ENCODE measurements at places on chromosomes 3 and 15.

GRCh38 chr3:152039887-152040286 lies 166.4 kb downstream of the SUCNR1 start:
- DNase-seq: no peak

DNA sequence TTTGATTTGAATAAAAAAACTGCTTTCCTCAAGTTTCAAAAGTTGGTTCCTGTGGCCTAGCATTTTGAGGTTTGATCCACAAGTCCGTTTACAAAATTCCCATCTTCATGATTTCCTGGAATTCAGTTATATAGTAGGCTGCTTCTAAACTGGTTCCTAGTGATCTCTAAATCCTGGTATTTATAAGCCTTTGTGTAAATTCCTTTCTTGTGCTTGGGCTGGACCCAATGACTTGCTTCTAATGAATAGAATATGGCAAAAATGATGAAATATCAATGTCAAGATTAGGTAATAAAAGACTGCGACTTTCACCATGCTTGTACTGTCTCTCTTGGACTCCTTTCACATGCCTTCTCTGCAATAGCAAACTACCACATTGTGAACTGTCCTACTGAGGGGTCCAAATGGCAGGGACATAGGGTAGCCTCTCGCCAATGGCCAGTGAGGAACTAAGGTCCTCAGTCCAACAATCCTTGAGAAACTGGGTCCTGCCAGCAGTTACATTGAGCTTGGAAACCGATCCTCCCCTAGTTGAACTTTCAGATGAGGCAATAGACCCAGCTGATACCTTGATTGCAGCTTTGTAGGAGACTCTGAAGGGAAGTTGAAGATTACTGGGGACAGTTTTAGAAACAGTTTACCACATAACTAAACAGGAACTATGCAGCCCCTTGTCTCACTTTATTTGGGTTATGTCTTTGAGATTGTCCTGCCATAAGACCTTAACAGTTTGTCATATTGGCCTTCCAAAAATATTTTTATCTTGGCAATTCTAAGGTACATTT lies 303.9 kb upstream of the TBC1D5 start:
- no peak for DNase-seq

DNA sequence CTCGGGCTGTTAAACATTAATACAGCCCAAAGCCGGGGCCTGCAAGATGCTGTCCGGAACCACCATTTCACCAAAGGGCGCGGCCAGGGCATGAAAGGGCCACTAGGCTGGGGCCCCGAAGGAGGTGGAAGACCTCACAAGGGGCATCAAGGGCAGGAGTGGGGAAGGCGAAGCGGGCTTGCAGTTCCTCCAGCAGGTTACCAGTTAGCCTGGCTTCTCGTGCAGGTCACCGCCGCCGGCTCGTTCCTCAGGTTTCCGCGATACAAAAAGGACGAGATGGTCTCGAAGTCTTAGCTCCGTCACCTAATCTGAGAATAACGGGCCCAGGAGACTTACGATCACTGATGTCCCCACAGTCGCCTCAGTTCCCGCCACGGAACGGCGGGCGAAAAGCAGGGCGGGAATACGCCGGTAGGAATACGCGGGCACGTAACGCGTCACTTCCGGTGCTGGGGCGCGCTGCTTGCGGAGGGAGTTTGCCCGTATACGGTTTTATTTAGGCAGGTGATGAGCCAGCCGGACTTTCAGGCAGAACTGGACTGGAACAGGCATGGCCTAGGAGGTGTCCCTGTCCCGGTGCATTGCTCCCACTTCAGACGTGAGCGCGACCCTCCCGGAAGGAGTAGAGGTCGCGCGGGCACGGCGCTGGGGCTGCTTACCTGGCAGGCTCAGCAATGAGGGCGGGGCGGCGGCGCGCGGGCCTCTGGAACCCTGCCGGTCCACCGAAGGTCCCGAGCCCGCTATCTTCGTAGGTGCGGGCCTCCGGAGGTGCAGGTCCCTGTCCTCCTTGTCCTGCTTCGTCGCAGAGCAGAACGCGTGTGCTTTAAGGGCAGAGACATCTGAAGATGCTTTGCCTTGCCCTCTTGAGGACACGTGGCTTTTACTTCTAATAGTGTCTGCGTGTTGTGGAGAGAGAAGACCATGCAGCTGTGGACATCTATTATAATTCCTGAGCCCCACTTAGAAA lies at the start of gene RFC4:
Gene RFC4, minus strand, starts transcription at position 394 of the 967 bp plus-strand sequence. CDS start 1,769 bp downstream, outside the sequence.
- peak; percentile 77 for DNase-seq

DNA sequence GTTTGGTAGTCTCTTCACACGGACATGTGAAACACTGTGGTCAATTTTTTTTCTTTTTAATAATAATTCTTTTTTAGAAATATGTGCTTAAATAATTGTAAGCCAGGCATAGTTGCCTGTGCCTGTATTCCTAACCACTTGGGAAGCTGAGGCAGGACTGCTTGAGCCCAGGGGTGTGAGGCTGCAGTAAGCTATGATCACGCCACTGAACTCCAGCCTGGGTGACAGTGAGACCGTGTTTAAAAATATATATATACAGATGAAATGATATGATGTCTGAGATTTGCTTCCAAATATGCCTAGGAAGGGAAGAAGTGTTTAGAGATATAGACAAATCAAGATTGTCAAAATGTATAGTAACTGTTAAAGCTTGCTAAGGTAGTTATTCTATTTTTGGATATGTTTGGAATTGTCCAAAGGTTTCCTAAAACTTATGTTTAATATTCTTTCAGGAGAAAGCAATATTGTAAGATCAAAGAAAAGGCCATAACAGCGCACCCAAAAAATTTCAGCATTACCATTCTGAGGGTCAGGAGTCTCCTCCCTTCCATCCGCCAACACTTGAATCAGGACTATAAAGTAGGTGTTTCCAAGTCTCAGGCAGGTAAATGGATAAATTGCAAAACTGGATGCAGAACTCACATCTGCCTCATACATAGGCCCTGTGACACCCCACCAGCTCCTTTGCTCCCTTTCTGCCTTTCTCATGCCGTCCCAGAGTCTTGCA lies 532 bp upstream of the SELENOT start:
- no peak for DNase-seq

DNA sequence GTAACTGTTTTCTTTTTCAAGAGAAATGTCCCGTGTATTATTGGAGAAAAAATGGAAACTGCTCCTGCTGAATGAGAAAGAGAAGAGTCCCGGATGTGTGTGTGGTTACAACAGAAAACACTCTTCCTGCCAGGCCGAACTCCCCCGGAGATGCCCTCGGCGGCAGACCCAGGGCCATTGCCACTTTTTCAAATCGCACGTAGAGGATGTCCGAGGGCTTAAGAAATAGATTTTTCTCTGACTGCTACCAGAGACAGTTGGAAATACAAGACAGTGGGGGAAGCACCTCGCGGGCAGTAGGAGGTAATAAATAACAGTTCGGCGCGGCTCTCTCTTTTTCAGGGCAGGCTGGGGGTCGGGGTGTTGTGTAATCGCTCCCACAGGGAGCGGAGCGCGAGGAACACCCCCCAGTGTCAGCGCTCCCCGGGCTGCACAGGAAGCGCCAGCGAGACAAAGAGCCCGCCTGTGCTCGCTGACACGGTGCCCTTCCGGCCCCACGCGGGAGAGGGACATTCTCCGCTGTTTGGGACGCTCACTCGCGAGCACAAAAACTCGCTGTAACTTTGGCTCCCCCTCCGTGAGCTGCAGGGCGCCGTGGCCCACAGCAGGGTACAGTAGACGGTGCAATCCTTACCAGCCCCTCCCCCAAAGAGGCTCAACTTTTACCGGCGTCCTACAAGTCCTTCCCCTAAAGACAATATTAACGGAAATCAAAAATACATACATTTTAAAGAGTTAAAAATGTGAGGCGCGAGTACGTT lies 1.1 kb downstream of the VGLL4 start:
- DNase-seq: no peak

DNA sequence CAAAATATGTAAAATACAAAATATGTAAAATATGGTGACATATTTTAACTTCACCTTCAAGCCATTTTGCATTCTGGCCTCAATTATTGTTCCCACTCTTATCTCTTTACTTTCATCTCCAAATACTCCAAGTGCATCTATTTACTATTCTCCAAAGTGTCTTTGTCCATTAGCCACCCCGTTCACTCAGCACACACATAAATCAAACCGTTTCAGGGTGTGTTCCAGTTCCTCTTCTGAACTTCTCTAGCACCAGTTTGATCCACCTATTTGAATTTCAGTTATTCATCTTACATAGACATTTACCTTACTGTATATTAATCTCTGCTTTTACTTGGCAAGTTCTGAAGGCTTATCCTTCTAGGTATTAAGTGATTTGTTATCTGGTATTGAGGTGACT lies 45.1 kb downstream of the SGO1 start:
- DNase-seq: no peak

DNA sequence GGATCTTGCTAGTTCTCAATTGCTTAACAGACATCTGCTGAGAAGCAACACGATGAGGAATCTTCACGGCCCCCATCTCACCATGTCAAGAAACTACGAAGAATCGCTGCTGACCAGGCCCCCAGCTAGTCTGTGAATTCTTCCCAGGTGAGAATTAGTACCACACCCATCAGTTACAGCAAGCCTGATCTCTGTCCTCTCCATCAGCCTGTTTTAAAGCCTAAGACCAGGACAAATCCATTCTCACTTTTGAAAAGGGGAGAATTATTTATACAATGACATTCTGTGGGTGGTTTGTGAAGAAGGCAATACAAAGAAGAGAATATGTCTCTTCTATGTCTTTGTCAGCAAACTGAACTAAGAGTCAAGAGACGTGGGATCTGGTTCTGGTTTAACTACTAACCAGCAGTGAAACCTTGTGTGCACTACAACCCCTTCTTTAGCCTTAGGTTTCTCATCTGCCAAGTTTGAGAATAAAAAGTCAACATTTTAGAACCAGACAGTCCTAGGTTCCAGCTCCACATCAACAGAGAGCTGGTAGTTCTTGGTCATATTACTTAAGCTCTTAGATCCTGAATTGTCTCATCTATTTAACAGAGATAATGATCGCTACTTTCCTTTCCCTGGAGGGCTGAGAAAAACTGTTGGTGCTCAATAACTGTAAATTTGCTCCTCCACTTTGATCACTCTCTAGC lies 160.4 kb upstream of the RORA start:
- no peak for DNase-seq

GRCh38 chr3:177646749-177647148 lies 449.5 kb upstream of the TBL1XR1 start:
- no peak for DNase-seq

DNA sequence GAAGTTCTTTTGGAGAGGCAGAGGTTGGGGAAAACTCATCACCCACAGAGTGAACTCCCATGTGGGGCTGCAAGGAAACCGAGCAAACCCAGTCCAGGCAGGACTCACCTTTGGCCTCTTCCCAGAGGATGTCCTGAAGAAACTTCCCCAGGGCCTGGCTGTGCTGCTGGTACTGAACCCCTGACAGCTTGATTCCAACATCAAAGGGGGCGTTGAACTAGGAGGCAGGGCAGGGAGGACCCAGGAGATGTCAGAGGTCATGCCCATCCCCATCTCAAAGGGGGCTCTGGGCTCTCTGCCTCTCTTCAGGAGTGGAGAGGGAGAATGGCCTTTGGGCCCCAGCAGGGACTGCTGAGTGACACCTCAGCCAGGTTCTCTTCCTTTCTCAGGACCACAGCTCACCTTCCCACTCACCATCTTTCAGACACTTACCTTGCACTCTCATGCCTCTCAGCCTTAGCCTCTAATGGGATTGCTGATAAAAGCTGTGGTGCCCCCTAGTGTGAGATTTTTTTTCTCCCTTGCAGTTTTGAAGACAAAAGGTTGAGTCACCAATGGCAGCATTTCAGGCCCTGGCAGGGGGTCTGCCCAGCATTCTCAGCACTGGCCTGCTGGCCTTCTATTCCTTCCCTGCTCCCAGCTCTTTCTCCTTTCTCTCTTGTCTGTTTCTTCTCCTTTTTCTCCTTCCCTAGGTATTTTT lies 6.0 kb downstream of the GHRL start:
- peak; percentile 49 for DNase-seq

DNA sequence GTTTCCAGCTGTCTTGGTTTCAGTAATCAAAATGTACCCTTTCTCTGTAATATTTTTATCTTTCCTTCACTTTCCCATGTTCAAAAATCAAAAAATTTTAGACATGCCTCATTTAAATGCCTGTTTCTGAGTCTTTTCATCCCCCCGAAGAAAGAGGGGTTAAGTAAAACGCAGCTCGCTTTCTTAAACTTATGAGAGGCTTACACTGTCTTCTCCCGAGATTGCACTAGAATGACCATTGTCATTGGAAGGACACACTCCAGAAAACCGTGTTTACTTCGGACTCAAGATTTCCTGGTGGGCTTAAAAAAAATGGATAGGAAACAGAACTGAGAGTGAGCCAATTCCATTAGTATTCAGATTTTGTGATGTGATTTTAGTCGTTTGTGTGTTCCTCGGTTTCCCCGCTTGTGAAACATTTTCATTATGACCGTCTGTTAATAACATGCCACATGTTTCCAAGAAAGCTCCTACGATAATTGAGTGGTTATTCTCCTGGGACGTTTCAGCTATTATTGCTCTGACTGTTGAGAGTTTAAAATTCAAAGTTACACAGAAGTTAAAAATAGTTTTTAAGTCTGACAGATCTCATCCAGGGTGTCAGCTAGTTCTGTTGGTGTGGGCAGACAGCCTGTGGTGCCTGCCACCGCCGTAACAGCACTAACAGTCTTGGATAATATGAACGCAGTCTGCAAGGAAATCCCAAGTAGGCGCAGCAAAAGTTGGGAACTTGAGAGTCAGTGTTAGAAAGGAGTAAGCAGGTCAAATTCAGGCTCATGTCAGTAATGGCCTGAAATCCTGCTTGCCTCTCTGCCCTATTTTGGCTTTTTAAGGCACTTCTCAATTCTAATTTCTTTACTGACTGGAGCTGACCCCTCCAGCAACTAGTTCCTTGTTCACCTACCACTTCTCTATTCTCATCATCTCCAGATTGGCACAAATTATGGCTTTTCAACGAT lies 1.5 kb downstream of the CRYBG3 start:
- DNase-seq: no peak

GRCh38 chr15:71115567-71116351 lies 488 bp downstream of the THSD4 start:
- no peak for DNase-seq

GRCh38 chr15:56628893-56629532 lies 104.3 kb downstream of the ZNF280D start:
- no peak for DNase-seq

GRCh38 chr3:183613366-183614285 lies 21.8 kb upstream of the KLHL24 start:
- DNase-seq: no peak

- no peak for DNase-seq
These were observed 1488.1 kb downstream of the OTOL1 start for GRCh38 chr3:162984746-162985145.

DNA sequence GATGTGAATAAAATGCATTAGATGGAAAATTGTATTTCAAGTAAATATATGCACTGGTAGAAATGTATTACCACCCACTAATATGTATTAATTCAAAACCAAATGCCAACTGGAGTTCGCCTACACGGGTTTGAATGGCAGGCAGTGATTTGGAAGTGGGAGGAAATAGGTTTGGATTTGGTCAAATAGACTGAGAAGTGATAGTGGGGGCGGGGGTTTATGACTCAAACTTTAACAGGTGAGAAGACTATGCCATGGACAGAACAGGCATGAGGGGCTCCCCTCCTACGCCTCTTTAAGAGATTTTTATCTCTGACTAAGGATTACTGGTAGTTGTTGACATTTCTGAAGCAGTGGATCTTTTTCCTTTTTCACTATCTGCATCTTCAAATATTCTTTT lies 677.8 kb downstream of the NTRK3 start:
- no peak for DNase-seq

All from NCI-H1694 (cell line).